ENCODE measurements at places on chromosomes 6 and 20.

- DNase-seq, result no peak
Observed at GRCh38 chr20:21190869-21191268, 65.0 kb downstream of the KIZ start.

GRCh38 chr6:27209659-27210269 lies 37.7 kb upstream of the PRSS16 start:
- DNase-seq, result no peak

DNA sequence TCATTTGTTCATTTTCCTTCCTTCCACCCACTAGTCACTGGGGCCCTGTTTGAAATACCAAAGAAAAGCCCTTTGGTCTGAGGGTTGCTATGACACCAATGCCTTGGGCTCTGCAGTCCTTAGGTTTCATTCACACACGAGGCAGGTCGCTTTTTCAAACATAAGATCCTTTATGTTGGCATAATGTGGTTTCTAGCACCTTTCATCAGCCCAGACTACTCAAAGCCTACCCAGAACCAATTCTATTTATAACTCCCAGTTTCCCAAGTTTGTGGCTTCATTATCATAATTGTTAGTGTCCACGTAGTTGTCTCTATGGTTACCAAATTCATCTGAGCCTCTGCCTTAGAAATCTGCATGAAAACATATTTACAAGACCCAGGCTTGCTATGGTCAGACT lies 6.6 kb upstream of the TP53RK start:
- no peak for DNase-seq

- DNase-seq, result no peak
Observed at GRCh38 chr6:135296715-135297114, 115.6 kb downstream of the MYB start.

DNA sequence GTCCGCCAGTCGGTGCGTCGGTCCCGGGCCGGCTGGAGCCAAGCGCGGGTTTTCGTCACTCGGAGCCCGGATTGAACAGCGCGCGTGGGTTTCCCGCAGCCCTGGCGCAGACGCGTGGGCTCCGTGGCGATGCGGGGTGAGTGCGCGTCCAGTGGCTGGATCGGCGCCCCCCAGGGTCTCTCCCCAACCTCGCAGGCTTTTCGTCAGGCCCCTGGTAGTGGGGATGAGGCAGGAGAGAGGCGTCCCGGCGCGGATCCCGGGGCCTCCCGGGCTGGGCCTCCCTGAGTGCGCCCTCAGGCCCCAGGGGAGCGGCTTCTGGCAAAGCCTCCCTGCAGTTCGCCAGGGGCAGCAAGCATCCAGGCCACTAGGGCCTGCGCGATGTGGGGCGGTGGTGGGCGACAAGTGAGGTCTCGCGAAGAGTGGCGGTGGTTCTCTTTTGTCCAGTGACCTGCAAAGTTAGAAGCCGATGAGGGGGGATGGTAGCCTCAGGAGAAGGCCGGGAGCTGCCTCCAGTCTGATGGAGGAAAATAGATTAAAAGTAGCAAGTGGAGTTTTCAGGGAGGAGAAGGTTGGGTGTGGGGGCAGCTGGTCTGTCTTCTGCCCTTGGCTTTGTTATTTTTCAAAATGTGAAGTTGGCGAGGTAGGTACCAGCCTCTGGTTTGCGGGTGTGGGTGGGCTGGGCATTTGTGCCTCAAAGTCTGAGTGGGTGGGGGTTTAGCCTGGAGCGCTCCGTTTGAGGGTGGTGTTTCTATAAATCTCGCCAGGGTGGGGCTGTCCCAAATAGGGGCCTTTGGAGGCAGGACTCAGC lies 1.6 kb downstream of the TOX2 start:
- no peak for DNase-seq

GRCh38 chr6:49634092-49634835 lies 2.4 kb downstream of the RHAG start:
- no peak for DNase-seq

GRCh38 chr20:840858-841567 lies 7.5 kb downstream of the FAM110A start:
- no peak for DNase-seq

DNA sequence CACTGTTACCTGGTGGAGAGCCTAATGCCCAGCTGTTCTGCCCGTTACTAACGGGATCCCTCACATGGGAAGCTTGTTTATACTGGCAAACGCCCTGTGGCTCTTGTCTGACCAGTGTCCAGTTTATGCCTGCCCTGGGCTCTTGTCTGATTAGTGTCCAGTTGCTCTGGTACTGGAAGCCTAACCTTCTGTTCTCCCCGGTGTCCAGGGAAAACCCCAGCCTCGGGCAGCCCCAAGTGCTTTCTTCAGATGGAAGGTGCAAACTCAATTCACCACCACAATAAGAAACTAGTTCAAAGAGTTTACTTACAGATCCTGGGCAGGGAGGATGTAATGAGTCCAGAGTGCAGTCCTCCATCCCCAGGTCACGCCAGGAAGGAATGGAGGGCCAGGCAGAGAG lies 148.4 kb downstream of the TBXT start:
- no peak for DNase-seq

DNA sequence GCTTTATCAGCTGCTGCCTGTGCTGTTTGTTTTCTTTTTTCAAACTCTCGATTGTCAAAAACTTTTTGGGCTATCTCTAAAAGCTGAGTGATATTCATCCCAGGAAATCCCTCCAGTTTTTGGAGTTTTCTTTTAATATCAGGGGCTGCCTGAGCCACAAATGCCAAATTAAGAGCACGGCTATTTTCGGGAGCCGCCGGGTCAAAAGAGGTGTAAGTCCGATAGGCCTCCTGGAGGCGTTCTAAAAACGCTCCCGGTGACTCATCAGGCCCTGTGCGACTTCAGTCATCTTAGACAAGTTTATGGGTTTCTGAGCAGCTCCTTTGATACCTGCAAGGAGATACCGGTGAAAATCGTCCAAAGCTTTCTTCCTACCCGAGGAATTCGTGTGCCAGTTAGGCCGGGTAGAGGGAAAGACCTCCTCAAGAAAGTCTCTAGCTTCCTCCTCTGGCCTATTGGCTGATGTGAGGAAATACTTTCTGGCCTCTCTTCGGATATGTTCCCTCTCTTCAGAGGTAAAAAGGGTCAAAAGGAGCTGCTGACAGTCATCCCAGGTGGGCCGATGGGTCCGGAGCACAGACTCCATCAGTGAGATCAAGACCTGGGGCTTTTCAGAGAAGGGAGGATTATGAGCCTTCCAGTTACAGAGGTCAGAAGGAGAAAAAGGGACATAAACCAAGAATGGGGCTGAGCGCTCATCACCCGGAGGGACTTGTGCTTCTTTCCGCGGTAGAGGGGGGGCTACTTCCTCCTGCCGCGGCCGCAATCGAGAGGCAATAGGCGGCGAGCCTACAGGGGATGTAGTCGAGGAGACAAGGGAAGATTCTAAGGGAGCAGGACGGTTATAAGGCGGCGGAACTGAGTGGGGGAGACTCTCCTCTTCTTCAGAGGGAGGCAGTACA lies 151.1 kb downstream of the TRIM27 start:
- no peak for DNase-seq

DNA sequence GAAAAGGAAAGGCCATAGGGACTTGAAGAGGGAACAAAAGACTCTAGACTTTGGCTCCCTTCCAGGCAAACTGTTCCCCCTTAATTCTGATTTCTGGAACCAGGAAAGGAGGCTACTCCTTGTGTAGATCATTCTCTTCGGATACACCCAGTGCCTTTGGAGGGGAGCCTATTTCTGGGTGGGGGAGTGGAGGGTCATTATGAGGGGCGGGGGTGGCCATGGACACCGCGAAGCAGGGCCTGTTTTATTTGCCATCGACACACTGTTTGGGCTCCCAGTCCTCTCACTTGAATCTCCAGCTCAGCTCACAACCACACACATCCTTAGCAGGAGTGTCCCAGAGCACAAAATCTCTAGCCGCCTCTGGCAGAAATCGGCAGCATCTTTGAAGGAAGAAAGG lies 132.3 kb downstream of the PXDC1 start:
- DNase-seq, result no peak

DNA sequence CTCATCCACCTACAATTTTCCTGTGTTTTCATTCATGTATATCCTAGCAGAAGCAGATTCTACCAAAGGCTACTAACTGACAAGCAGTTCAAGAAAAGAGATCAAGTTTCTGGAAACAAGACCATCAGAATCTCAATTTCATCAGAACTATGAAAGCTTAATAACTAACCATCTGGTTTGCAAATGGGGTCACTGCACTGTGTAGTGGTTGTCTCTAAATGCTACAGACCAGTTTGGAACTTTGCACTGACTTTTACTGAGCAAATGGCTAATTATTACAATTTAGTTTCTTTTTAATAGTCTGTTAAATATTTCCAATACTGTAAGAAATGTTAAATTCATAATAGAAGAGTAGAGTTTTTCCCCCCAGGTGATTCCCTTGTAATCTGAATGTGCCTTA lies 64.5 kb downstream of the REPS1 start:
- DNase-seq, result no peak

DNA sequence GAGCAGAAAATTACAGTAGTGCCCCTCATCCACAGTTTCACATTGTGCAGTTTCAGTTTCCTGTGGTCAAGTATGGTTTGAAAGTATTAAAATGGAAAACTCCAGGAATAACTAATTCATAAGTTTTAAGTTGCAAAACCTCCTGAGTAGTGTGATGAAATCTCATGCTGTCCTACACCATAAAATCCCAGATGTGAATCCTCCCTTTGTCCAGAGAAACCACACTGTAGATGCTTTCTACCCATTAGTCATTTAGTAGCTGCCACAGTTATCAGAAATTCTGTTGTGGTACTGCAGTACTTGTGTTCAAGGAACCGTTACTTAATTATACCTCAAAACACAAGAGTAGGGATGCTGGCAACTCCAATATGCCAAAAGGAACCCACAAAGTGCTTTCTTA lies 74.7 kb downstream of the PTCHD4 start:
- no peak for DNase-seq

DNA sequence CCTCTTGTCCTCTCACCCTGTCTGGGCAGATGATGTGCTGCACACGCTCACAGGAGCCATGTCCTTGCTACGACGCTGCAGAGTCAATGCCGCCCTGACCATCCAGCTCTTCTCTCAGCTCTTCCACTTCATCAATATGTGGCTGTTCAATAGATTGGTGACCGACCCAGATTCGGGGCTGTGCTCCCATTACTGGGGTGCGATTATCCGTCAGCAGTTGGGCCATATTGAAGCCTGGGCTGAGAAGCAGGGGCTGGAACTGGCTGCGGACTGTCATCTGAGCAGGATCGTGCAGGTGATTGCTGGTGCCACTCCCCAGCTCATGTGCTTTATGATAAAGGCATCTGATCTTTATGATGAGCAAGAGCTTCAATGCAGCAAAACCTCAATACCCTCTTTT lies 82.3 kb upstream of the KIF25 start:
- no peak for DNase-seq

DNA sequence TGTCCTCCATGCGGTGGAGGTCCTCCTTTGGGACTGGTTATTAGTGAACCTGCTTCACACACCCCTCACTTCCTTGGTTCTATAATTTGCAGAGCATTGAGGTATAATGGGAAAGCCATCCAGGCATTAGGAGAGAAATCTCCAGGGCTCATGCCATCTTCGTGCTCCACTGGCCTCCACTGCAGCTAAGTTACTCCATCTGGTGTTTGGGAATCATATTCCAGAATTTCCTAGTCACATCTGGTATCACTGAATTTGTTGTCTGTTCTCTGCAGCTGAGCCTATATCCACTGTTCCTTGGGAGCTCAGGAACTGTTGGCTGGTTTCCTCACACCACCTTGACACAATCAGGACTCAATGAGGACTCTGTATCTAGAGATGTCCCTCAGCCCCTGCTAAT lies 173.0 kb upstream of the TSHZ2 start:
- DNase-seq, result no peak

DNA sequence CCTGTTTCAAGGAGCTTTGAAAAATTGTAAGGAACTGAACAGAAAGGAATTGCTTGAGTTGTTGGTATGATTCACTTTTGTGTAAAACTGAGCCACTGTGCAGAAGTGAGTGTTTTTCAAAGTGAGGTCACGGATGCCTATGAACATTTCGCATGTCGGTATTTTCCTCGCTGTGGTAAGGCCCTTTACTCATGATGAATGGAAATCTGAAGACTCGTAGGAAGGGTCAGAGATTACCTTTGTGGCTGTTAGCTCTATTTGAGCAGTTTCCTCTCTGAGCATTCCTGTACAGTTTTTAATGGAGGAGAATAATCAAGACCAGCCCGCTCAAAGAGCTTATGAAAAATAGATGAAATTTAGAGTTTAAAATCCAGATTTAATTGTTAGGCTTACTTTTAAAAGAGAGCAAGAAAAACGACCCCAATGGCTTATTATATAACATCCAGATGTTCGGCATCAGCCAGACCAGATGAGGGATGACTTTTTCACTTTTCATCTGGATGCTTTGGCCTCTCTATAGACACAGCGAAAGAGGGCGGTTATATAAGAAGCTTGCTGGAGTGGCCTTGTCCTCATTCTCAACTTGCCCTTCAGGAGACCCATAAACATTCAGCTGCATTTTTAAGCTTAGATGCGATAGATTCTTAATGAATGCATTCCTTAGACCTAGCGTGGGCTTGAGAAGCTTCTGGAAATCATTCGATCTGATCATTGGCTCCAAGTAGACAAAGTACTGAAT lies 99.5 kb downstream of the CD83 start:
- no peak for DNase-seq

GRCh38 chr6:118317581-118318563 lies 230.2 kb upstream of the PLN start:
- no peak for DNase-seq

DNA sequence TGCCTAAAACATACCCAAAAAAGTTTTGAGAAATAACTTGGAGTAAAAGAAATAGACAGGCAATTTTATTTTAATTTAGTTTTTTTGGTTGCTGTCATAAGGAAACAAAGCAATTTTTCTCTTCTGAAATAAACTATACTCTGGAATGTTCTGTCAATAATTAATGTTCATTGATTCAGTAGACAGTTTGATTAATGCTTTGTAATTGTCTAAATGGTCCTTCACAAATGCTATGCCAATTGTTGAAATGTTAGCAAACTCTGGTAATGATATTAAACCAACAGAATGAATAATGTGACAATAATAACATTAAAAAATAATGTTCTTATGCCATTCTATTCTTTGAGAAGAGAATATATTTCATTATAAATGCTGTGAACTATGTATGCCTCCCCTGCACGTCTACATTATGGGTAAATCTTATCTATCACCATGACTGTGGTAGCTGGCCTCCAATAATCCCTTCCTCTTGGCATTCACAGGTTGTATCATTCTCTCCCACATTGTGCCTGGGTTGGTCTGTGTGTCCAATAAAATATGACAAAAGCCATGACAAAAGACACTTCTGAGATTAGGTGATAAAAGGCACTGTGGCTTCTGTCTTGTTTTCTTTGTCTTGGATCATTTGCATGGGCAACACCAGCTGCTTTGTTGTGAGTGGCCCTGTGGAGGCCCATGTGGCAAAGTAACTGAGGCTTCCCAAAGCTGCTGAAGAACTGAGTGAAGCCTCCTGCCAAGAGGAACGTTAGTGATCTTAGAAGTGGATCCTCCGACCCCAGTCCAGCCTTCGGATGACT lies 25.1 kb downstream of the IL20RA start:
- no peak for DNase-seq

GRCh38 chr6:6915813-6916547 lies 191.8 kb upstream of the RREB1 start:
- no peak for DNase-seq

GRCh38 chr6:10409233-10409721 lies 5.6 kb downstream of the TFAP2A start:
- no peak for DNase-seq

GRCh38 chr6:145118224-145118623 lies 617.1 kb downstream of the EPM2A start:
- no peak for DNase-seq

- DNase-seq, result no peak
Observed at GRCh38 chr20:15547119-15547518, 1026.1 kb downstream of the KIF16B start.

GRCh38 chr6:94651239-94651638 lies 926.1 kb upstream of the MANEA start:
- no peak for DNase-seq

GRCh38 chr6:155154158-155154830 lies 109.5 kb upstream of the CLDN20 start:
- no peak for DNase-seq

Measured in effector memory CD4-positive, alpha-beta T cell (primary cell).